ENCODE measurements at places on chromosomes 11 and 22.

GRCh38 chr22:45238076-45238956 is 2.4 kb downstream of the KIAA0930 start:
- DNase-seq: no peak

DNA sequence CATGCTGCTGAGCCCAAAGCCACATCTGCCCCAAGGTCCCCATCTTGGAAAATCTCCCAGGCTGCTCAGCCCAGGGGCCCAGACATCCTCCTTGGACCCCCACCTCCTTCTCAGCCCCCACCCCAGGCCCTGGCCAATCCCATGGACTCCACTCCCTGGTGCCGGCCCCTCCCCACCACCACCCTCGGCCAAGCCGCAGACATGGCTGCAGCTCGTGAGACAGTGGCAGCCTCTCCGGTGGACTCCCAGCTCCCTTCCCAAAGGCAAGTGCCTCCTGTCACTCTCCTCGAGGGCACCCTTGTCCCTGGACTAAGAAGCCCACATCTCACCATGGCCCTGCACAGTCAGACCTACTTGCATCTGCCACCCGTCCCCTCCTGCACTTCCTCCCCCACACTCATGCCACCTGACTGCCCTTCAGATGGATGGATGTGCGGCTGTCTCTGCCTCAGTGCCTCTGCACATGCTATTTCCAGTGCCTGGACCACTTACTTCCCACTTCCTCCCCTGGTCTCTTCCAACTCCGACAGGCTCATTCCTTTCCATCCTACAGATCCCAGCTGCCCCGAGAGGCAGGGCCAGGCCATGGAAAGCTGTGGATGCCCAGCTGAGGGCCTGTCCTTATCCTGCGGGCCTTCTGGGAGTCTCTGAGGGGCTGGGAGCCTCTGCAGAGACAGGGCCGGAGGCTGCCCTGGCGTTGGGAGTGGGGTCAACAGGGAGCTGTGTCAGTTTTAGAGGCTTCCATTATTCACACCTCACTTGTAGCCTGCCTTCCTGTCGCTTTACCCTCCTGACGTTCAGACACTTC is 25.5 kb upstream of the RFPL3 start:
- no peak for DNase-seq

GRCh38 chr11:44568658-44569473 is 3.4 kb downstream of the CD82 start:
- DNase-seq: peak; percentile 72

DNA sequence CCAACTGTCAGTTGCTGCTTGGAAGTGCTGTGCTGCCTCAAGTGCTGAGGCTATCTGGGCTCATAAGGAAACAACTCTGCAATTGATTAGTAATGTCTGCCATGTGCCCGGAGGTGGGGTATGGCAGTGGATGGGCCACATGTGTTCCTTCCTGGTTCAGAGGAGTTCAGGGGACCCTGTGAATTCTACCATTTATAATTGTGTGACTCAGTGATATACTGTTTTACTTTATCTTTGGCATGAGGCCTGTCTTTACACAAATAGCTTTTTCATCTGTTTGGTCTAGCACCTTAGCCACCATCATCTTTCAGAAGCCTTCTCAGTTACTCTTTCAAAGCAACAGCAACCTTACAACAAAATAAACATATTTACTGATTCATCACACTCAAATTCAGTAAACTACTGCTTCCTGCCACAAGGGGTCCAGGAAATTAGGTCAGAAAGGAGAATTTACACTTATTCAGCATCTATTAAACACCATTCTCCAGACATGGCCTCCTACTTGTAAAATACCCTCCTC is 20.9 kb downstream of the DKK3 start:
- no peak for DNase-seq

DNA sequence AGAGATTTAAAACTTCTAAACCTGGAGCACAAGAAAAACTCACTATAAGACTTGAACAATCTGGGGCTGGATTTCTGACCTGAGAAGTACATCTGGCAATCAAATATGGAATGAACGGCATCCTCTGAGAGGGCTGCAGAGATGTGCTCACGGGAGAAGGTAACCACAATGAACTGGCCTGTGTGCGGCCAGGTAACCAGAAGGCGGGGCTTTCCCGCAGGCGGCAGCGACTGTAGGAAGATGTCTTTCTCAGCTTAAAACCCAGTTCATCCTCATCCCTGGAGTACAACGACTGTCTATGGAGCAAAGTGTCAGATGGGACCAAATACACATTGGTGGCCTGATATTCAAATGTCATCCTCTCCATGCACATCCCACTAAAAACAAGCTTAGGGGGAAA is 24.5 kb downstream of the MICAL3 start:
- no peak for DNase-seq

DNA sequence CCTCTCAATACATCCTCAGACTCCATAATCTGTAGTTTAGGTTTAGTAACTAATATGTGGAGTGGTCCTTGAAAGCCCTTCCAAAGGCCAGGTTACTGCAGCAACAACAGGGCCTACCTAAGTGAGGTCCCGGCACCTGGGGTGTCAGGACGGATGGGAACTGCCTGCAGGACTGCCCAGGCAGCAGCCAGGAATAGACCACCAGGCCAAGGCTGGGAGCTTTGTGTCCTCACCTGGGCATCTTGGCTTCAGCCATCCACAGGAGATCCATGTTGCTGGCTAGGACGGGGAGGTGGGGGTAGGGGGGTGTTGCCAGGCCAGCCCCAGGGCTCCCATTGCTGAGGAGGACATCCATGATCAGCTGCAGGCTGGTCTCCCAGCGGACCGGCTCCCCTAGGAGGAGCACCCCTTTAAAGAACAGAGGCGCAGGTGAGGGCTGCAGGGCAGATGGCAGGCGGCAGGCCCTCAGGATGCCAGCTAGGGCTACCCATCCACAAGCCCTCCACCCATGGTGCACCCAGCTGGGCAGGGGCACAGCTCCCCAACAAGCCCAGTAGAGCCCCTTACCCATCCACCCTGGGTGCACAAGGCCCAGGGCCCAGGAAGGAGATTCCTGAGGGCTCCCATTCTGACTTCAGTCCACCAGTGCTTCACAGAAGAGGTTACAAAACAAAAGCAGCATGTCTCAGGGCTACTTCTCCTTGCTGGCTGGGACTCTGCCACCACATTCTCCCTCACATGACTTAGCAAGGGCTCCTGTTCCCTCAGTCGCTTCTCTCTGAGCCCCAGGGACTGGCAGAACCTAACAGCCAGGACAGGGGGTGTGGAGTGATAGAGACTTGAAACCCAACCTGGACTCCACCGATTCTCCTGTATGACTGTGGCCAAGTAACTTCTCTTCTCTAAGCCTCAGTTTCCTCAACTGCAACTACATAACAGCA is 18.0 kb downstream of the HDHD5 start:
- no peak for DNase-seq

- no peak for DNase-seq
Measured at GRCh38 chr11:92980312-92980711, 10.9 kb downstream of the MTNR1B start.

DNA sequence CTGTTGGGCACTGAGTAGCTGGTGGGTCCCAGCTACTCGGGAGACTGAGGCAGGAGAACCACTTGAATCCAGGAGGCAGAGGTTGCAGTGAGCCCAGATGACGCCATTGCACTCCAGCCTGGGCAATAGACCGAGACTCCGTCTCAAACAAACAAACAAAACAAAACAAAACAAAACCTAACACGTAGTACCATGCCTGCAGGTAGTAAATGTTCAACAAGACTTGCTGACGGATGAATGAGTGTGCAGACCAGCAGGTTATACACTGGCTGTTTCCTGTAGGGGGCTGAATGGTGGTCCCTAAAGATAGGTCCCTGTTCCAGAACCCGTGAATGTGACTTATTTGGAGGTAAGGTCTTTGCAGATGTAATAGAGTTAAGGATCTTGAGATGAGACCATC is 12.8 kb upstream of the MRGPRD start:
- DNase-seq: no peak

- DNase-seq: no peak
Measured at GRCh38 chr11:34860034-34860433, 56.1 kb downstream of the APIP start.

DNA sequence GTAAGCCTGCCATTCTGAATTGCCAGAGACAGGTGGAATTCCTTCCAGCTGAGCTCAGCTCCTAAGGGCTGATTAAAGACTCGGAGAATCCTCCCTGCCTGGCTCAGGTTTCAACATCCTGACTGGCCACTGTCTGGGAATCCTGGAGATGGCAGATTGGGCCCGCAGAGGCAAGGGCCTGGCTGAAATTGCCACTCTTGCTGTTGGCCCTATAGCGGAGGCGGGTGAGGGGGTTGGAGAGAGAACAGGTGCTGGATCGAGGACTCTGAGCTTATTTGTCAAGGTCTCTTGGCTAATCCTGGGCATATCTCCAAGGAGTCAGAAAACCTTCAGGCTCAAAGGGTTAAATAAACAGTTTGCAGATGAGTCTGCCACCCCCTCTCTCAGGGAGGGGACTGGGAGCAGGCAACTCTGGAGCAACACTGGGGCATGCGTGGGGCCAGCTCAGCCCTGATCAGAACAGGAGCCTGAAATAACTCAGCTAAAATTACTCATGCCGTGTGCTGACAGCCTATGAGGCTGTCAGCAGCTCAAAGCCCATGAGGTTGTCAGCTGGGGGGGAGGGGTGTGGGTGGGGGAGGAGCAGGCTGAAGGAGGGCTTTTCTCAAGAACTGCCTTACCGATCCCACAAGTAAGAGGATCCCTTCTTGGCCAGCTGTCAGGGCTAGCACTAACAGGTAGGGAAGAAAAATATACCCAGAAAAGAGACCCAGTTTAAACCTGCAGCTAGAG is 14.7 kb upstream of the MFRP start:
- DNase-seq: peak; percentile 32

DNA sequence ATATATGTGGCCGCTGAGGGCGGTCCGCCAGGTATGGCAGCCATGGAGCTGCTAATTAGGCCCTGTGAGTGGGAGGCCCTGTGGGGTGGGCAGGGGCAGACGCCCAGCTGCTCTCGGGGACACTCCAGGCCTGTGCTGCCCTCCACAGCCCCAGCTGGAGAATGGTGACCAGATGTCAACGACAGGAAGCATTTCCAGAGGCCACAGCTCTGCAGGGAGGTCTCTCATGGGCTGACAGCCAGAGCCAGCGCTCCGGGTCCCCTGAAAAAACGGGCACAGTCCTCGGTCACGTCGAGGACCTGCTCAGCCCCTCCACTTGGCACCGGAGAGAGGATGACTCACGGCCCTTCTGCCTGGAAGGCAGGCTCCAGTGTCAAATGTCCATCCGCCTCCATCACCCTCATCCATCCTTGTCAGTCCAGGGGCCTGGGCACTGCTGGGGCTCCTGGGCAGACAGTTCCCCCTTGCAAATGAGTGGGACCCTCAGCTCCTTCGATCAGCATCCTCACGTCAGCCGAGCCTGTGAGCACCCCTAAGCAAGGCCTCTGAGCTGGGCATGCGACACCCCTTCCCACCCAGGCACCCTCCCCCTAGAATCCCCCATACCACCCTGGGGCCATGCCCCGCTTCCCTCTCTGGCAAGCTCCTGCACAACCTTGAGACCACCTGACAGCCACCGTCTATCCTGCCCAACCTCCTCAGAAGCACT is 1.9 kb downstream of the BID start:
- DNase-seq: no peak

GRCh38 chr11:2443881-2444820 is at the start of gene TRPM5:
Gene TRPM5 (minus strand): TSS chr11:2444514. CDS start chr11:2423036, 21,478 bp downstream.
- no peak for DNase-seq

- DNase-seq: no peak
Measured at GRCh38 chr11:57536947-57537619, at the start of gene SMTNL1. Gene SMTNL1 (plus strand): TSS chr11:57537595. CDS start chr11:57542643, 5,048 bp downstream.

DNA sequence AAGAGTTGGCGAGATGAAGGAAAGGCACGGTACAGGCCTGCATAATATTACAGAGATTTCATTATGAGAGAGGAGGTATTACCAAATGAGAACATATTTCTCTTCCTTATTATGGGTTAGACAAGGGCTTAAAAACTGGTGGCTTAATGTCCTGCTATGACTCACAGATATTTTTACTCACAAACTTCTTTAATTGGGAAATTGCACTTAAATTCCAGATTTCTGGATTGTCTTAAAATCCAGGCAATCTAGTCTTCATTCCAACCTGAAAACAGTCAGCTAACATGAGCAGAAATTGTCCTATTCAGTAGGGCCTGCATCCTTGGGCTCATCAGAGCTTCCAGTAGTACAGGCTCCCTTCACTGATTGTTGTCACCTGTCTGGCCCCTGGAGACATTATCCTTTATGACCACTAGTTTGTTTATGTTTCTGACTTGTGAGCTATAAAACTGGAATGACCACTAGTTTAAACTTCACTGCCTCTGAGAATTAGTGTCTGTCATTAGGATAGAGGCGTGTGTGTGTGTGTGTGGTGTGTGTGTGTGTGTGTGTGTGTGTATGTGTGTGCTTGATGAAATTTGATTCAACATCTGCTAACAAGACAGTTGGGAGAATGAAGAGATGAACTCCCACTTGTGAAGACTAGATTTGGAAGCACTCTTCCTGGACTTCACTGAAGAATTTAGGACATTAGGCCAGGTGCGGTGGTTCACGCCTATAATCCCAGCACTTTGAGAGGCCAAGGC is 25.1 kb downstream of the DBX1 start:
- no peak for DNase-seq
